Fibroblast of skin of abdomen (primary cell): ENCODE measurements at places on chromosomes 2 and 18.

GRCh38 chr18:1906421-1906820 is 664.9 kb downstream of the METTL4 start:
- no peak for DNase-seq

- DNase-seq: no peak
These were observed at the start of gene ZBTB7C for GRCh38 chr18:48408727-48409590. Gene ZBTB7C (minus strand): TSS chr18:48409383.

- no peak for DNase-seq
These were observed 78.6 kb upstream of the MAP3K20 start for GRCh38 chr2:172997031-172997430.

GRCh38 chr18:23652232-23652631 is 10.5 kb downstream of the ANKRD29 start:
- no peak for DNase-seq

- no peak for DNase-seq
These were observed 275.5 kb downstream of the AKAIN1 start for GRCh38 chr18:4921548-4921947.

DNA sequence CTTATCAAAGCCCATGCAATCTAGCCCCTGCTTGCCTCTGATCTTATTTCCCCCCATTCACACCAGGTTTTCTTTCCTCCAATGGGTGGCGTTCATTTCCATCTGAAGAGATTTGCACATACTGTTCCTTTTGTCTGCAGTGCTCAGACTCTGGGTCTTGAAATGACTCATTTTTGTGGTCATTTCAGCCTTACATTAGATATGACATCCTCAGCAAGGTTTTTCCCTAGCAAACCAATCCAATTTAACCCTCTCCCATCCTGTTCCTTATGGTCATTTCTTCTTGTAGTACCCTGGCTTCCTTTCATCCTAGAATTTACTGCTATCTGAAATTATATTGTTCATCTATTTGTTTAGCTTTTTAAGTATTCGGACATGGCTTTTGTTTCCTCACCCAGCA is 42.5 kb upstream of the SCN1A start:
- DNase-seq: peak; percentile 31

GRCh38 chr18:21112543-21113105 is 1.0 kb upstream of the ROCK1 start:
- DNase-seq: no peak

- DNase-seq: no peak
These were observed 16.7 kb downstream of the CCDC68 start for GRCh38 chr18:54942569-54942968.

DNA sequence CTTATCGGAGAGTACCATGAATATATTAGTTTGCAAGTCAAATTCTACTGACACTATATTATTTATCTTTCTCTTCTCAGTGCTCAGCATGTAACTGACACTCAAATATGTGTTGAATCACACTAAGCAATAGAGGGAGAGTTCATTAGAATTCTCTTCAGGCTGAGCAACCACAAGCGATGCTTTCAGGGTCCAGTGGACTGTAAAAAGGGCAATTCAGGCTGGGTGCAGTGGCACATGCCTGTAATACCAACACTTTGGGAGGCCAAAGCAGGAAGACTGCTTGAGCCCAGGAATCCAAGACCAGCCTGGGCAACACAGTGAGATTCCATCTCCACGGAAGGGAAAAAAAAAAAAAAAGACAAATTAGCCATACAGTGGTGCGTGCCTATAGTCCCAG is 16.3 kb downstream of the PDE6D start:
- DNase-seq: no peak

DNA sequence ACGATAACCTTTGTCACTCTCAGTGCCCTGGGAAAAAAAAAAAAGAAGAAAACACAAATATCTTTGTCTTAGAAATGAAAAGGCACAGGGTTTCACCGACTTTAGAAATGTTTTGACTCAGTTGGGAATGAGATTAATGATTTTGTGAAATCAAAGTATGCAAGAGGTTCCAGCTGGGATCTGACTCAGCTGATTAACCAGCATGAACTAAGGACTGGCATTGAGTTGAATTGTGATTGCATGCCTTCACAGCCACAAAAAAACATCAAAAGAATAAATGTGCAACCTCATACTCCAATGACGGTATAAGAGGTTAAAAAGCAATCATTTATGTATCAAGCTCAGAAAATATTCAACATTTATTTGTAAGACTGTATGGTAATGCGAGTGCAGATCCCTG is 566.6 kb upstream of the DSEL start:
- DNase-seq: peak; percentile 86

DNA sequence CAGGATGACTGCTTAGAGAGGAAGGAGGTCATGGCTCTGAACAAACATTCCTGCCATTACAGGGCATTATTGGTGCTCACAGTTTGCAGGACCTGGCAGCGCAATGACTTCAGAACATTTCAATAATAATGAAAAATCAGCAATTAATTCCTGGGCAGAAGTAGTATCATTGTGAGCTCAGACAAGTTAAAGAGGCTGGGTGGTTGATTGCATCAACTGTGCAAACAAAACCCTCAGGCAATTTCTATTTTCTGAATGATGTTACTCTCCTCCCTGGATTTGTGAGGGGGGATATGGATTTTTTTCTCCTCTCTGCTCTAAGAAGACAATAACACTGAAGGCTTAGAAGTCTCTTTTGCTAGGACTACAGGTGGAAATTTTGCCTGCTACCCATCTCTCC is 168.1 kb upstream of the TACR1 start:
- DNase-seq: no peak

- DNase-seq: no peak
These were observed 15.6 kb downstream of the ATOH8 start for GRCh38 chr2:85769236-85769982.

DNA sequence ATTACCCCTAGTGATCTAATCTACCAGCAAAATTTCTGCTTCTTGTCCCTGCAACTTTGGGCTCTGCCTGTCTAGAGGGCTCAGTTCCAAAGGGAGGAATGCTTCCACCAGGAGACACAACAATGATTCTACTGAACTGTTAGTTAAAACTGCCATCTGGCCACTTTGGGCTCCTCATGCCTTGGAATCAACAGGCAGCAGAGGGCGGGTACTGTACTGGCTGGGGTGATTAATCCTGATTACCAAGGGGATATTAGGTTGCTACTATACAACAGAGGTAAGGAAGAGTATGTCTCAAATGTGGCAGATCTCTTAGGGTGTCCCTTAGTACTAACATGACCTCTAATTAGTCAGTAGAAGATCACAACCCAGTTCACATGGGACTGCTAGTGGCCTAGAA is 21.4 kb downstream of the HADHA start:
- no peak for DNase-seq

GRCh38 chr2:140586379-140586778 is 1544.4 kb downstream of the LRP1B start:
- DNase-seq: peak; percentile 18

DNA sequence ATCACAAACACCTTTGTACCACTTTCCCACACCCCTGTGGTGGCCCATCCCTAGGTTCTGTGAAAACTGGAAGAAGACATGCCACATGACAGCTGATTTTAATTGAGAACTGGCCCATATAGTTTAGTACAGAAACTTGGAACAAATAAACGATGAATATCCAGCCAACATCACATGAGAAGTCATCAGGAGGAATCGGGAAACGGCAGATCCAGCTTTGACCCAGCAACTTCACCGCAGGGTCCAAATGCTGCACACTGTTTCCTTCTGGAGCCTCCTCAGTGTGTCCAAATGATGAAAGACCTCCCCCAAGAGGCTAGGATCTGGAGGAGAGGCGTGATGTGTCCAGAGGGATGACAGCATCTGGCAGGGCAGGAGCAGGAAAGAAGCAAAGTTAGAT is 75.5 kb downstream of the COPS8 start:
- DNase-seq: no peak

GRCh38 chr18:47680488-47680887 is 250.0 kb downstream of the SMAD2 start:
- DNase-seq: no peak

GRCh38 chr2:67674668-67675067 is 277.5 kb downstream of the ETAA1 start:
- DNase-seq: no peak

DNA sequence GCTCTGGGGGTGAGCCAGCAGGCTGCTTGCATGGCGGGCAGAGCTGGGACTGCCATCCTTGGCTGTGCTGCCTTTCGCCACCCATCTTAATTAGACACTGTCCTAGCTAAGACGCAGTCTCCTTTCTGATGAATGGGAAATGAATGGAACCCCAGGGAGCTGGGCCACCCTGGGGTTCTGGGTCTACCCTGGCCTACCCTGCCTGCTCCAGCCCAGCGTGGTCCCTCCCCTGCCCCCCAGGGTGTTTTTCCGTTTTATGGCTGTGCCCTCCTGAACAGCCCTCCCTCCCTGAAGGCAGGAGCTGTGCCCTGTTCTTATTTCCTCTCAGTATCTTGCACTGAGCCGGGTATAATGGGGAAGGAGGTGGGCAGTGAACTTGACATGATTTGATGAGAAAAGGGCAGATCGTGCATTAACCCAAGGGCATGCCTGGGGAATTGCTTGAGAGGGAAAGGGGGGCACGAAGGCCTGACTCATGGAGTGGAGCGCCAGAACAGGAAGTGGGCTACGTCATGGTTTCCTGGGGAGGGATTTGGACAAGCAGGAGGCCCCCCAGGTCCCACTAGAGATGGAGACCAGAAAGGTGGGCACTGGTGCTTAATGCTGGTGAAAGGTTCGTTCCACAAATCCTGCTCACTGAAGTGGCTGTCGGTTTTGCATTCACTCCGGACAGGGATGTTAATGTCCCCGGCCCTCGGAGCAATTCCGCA is 165.0 kb downstream of the KLHL29 start:
- DNase-seq: peak; percentile 55

GRCh38 chr18:58484989-58485981 is 143.6 kb downstream of the ALPK2 start:
- DNase-seq: no peak

DNA sequence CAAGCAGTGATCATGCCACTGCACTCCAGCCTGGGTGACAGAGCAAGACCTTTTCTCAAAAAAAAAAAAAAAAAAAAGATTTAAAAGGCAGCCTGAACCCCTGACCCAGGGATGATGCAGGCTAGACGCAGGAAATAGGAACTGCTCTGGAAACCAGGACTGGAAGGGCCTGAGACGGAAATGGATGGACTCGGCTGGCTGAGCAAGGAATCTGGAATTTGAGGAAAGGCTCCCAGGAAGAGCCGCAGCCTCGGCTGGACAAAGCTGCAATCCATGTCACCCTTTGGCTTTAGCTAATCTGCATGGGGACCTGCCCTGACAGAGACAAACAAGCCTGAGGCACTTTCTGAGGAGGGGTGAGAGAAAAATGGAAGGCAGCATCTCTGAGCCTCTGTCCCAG is 55.0 kb upstream of the DAPL1 start:
- DNase-seq: no peak

GRCh38 chr2:182208421-182208820 is 218.4 kb downstream of the PDE1A start:
- DNase-seq: no peak

GRCh38 chr2:39506215-39506614 is 69.1 kb upstream of the MAP4K3 start:
- DNase-seq: no peak

- DNase-seq: no peak
These were observed 308.0 kb upstream of the PIK3C3 start for GRCh38 chr18:41646915-41647620.

- no peak for DNase-seq
These were observed 198.9 kb downstream of the TWIST2 start for GRCh38 chr2:239046822-239047221.

GRCh38 chr2:73870084-73870483 is 22.7 kb upstream of the ACTG2 start:
- peak; percentile 78 for DNase-seq

GRCh38 chr2:165773684-165774083 is 20.4 kb downstream of the GALNT3 start:
- DNase-seq: no peak

GRCh38 chr2:188835821-188836220 is 138.4 kb upstream of the COL3A1 start:
- DNase-seq: no peak

DNA sequence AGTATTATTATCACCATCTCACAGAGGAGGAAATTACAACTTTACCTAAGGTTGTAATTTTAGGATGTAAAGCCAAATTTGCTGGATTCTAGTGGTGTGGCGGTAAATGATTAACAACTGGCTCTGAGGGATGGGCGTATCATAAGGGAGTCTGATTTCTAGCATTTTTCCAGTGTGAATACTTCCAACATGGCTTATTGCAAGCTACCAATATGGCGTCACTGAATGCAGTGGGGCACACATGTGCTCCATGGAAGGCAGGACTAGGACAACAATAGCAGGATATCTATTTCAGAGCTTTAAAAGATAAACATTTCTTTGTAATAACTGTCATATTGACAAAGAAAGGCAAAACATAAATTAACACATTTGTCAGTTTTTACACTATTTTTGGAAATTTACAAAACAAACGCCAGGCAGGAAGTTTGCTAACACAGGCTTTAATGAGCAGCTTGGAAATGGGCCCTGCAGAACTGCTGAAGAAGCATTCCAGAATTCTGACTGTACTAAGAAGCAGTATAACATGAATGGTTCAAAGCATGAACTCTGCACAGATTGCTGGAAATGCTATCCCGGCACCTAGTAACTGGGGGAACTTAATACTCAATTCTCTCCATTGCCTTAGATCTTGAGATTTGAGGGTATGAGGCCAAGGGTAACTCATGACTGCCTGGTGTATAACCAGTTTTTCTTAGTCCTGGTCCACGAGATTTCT is 439.3 kb upstream of the MAP2 start:
- DNase-seq: peak; percentile 45

DNA sequence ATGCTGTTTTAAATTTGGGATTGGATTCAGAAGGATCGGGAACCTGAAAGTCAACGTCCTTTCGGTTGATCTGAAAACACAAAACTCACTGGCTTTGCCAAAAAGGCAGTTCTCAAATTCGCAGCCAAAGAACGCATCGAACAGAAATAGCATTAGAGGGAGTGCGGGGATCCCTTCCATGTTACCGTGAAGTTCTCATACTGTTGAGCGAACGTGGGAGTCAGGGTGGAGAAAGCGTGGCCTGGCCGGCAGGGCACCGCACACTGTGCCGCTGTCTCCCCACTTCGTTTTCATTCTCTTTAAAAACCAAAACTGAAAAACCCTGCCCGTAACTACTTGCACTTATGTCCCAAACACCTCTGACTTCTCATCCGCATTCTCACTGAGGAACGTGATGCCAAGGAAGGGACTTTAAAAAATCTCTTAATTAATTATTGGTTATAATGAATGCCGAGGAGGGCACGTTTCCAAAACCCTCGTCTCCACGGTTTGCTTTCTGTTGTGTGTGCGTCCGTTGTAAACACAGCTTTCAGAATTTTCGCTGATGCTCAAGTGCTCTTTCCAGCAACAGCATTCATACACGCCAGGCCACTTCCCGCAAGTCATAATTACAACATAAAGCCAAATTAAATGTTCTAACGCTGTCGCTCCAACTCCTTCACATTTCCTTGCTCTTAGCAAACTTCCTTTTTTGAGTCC is 60.9 kb upstream of the TWIST2 start:
- DNase-seq: peak; percentile 59

- no peak for DNase-seq
These were observed 15.4 kb downstream of the PPIG start for GRCh38 chr2:169599568-169599967.

- no peak for DNase-seq
These were observed 13.8 kb upstream of the CXCR1 start for GRCh38 chr2:218180467-218181114.

- DNase-seq: peak; percentile 63
These were observed 18.4 kb upstream of the YES1 start for GRCh38 chr18:830315-830901.
